ENCODE measurements at places on chromosomes 3 and 15.
A peak's percentile ranks its signal among the peaks of the same experiment; 100 is the strongest.

- no peak for DNase-seq
These were observed 45.6 kb upstream of the PAQR5 start for GRCh38 chr15:69253156-69253555.

GRCh38 chr3:190591080-190591479, 77.2 kb downstream of the IL1RAP start:
- no peak for DNase-seq

DNA sequence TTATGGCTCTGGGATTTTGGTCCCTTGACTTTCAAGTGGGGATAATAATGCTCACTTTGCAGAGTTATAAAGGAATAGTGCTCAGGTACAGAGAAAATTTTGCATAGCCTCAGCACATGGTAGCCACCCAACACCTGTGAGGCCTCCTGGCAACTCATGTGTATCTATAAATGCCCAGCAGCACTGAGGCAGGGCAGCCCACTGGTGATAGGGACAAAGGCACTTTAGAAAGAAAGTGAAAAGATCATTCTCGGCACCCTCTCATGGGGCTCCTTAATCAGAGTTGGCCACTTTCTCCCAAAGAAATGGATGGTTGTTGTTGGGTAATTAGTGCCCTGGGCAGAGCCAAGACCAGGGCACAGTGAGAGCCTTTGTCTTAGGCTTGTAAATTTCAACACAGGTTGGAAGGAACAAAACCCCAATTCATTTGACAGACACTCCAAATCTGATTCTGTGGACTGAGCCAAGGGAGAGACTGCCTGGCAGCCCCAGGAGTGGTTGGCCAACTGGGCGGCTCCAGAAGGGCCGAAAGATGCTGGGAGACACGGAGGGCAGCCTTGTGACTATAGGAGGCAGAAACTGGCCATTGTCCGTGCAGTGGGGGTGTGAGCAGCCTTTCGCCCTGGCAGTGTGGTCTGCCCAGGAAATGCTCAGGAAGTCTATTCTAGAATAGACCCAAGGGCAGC, 213.2 kb upstream of the RGMA start:
- no peak for DNase-seq

DNA sequence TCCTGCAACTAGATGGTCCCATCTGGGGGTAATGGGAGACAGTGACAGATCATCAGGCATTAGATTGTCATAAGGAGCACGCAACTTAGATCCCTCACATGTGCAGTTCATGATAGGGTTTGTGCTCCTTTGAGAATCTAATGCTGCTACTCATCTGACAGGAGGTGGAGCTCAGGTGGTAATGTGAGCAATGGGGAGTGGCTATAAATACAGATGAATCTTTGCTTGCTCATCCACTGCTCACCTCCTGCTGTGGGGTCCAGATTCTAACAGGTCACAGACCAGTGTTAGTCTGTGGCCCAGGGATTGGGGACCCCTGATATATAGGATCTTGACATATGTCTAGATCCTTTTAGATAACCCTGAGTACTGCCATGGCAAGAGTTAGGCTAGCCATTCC, 52.7 kb downstream of the RASGRF1 start:
- no peak for DNase-seq

DNA sequence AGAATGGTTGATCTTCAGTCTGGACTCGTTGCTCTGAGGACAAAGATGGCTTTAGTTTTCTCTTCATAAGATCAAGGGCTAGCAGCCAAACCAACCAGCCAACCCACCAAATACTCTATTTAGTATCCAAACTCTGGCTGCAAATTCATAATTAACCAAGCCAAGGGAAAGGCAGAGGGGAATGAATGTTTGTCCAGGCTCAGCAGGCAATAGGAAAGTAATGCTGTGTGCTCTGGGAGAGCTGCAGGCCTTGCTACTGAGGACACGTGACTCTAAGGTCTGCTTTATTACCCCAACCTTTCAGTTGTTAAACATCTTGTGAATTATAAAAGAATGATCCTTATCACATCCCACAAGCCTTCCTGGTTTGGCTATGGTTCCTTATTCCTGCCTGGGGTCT, 52.3 kb upstream of the GALNT15 start:
- DNase-seq, result no peak

DNA sequence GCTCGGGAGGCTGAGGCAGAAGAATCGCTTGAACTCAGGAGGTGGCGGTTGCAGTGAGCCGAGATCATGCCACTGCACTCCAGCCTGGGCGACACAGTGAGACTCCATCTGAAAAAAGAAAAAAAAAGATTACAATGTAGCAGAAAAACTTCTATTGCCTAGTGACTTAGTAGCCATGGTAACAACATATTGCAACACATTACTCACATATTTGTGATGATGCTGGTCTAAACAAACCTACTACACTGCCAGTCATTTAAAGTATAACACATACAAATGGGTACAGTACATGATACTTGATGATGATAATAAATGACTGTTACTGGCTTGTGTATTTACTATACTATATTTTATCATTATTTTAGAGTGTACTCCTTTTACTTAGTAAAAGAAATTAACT, 125.6 kb downstream of the PLOD2 start:
- DNase-seq, result no peak

- DNase-seq, result peak; percentile 1
These were observed 34.0 kb downstream of the XXYLT1 start for GRCh38 chr3:195236801-195237570.

DNA sequence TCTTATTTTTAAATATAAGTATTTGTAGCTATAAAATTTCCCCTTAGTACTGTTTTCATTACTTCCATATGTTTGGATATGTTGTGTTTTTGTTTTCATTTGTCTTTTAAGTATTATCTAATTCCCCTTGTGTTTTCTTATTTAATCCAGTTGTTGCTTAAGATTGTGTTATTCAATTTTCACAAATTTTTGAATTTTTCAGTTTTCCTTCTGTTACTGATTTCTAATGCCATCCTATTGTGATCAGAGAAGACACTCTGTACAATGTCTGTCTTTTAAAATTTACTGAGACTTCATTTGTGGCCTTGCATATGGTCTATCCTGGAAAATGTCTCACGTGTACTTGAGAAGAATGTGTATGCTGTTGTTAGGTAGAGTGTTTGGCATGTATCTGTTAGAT, 795.6 kb upstream of the CFAP20DC start:
- DNase-seq, result no peak

GRCh38 chr3:40660554-40660953, 135.8 kb downstream of the ZNF621 start:
- DNase-seq, result no peak

GRCh38 chr15:70212286-70212962, 114.7 kb upstream of the TLE3 start:
- no peak for DNase-seq

DNA sequence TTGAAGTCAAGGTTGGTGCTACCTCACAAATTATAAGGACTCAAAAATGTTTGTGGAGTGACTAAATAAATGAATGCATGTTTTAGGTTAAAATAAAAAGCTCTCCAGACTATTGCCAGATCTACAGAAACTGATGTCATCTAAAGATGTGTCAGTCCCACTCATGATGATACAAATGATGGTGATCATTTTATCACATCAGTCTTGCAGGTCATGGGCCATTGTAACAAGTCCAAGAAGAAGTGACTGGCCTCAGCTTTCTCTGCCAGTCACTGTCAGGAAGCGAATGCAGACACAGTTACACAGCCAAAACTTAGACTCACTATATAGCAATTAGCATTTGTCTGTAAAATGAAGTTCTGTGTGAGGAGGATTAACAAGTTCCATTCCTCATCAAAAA, 18.5 kb downstream of the ATP8B4 start:
- no peak for DNase-seq

GRCh38 chr3:156615592-156616173, 58.7 kb upstream of the TIPARP start:
- no peak for DNase-seq

DNA sequence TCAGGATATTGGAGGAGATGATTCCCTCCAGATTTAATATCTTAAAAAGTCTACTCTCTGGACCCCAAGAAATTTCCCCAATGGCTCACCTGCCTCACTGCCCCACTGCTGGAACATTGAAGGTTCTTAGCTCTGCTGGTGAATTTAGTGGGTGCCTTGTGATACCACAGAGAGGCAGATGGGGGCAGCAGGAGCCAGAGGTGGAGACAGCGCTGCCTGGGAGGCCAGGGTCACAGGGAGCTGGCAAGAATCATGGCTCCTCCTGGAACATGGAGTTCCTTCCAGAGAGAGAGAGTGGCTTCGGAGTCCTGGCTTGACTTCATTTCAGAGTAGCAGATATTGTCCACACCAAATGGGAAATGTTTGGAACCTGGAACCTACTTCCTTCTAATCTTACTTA, 263.5 kb upstream of the CFAP20DC start:
- peak; percentile 26 for DNase-seq

GRCh38 chr3:159418571-159419526, 569.8 kb upstream of the IL12A start:
- DNase-seq, result no peak

DNA sequence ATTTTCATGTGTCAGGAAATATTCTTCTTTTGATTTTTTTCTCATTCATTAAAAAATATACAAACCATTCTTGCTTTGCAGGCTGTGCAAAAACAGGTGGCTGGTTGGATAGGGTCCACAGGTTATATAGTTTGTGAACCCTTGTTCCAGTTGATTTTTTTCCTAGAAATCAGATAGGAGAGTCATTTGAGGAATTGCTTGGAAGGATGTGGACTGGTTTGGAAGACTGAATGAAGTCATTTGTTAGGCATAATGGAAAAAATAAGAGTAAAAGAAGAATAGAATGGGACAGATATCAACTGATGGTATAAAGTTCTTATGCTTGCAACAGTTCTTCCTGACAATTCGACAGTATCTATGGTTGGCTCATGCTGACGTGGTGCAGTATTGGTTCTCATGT, 189.4 kb downstream of the PTPRG start:
- no peak for DNase-seq

GRCh38 chr3:53072653-53073552, 27.0 kb upstream of the SFMBT1 start:
- DNase-seq, result peak; percentile 88

GRCh38 chr15:57495041-57495440, 96.7 kb upstream of the MYZAP start:
- no peak for DNase-seq

DNA sequence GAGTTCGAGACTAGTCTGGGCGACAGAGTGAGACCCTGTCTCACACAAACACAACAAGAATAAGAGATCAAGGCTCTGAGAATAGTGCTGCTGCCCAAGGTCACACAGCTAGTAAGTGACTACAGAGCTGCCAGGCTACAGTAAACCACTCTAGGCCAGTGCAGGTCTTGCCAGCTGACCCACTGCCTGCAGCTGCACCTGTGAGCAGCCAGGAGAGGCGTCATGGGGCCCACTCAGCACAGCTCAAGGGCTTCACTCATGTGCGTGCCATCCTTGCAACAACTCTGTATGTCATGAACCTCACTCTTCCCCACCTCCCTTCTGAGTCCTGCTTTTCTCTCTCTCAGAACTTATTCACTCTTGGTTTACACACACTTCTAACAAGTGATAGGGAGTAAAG, 176.7 kb downstream of the SMAD6 start:
- no peak for DNase-seq

GRCh38 chr3:98769448-98769847, 6.3 kb downstream of the ST3GAL6 start:
- DNase-seq, result no peak

DNA sequence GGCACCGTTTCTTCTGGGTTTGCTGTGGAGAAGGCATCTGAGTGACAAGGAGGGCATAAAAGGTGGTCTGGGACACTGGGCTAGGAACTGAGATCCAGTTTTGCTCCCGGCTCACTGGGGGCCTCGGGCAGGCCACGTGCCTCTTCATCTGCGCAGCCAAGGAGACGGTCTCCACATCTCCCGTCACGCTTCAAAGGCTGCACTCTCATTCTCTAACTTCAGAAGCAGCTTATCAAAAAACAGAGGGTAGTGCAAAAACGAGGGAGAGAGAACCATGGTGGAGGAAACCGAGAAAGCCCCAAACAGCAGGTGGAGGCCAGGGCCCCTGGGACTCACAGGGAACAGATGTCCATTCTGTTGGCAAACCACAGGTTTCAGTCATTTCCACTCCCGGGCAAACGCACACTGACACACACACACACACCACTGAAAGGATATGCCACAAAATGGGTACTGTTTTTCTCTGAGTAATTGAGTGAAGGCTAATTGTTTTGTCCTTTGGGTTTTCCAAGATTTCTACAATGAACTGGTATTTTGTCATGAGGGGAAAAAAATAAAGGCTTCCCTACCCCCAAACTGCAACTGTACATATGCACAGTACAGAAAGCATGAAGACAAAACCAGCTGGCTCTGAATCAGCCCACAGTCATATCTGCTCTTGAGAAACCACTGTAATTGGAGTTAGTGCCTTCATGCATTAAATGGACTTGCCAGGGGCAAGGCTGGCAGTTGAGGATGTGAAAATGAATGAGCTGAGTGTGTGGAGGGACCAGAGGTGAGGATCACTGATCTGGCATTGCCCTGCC, 71.9 kb downstream of the MGLL start:
- DNase-seq, result no peak

GRCh38 chr3:126540342-126540849, 16.4 kb downstream of the CHST13 start:
- DNase-seq, result no peak

- DNase-seq, result no peak
These were observed 6.9 kb downstream of the NIPA2 start for GRCh38 chr15:22845289-22845900.

GRCh38 chr3:172528677-172529076, 5.4 kb upstream of the TNFSF10 start:
- no peak for DNase-seq

GRCh38 chr15:31254431-31255175, 72.0 kb upstream of the KLF13 start:
- DNase-seq, result no peak

DNA sequence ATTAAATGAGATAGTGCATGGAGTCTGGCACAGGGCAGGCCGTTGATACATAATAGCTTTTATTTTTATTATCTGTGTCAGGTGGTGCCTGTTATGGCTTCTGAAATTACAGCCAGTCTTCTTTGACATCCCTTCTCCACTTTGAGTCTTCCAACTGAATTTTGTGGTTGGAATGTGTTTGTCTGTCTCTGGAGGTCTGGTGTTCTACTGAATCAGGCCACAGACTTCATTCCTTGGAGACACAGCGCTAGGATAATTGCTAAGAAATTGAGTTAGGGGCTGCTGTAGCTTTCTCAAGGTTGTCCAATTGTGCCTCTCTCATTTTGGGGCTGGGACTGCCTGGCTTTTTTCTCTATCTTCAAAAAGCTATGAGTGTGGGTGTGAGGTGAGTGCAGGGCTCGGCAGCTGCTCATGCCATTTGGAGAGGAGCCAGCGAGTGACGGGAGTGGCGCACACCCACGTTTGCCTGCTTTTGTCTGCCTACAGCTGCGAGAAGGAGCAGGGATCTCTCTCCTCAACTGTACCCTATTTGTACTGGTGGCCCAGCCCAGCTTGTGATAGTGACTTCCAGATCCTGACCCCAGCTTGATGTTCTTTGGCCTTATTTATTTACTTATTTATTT, 49.8 kb upstream of the SYN2 start:
- no peak for DNase-seq

GRCh38 chr15:52532427-52532826, 3.7 kb upstream of the MYO5A start:
- no peak for DNase-seq

GRCh38 chr3:143783851-143784370, 64.4 kb downstream of the SLC9A9 start:
- no peak for DNase-seq

Data from activated CD8-positive, alpha-beta memory T cell treated with anti-CD3 and anti-CD28 coated beads, Interleukin-2, amount 50 U/mL, for 4 hours (primary cell).